Activated CD4-positive, alpha-beta T cell treated with anti-CD3 and anti-CD28 coated beads for 48 hours (primary cell): ENCODE measurements at places on chromosomes 6 and 20.

- no peak for DNase-seq
Observed at GRCh38 chr6:5562277-5562676, 301.0 kb downstream of the FARS2 start.

- no peak for DNase-seq
Observed at GRCh38 chr6:51526922-51527321, 560.5 kb downstream of the PKHD1 start.

DNA sequence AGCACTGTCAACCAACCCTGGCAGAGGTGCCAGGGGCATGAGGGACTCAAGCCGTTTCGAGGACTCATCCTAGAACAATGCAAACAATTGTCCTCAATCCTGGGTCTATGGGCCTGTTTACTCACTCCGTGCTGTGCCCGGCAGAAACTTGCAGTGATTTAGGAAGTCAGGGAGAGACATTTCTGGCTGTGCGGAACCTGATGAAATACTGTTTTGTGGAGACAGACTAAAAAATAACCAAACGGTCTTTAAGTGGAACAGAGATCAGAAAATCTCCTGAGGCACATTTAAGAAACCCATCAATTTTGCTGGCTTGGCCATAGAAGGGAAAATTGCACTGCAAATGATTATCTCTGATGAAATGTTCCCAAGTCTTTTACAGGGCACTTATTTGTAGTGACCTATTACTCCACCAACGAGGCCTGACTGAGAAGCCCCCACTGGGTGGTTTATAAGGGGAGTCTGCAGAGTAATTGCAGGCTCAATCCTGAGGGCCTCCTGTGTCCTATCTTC lies 79.8 kb upstream of the KCNK16 start:
- no peak for DNase-seq

DNA sequence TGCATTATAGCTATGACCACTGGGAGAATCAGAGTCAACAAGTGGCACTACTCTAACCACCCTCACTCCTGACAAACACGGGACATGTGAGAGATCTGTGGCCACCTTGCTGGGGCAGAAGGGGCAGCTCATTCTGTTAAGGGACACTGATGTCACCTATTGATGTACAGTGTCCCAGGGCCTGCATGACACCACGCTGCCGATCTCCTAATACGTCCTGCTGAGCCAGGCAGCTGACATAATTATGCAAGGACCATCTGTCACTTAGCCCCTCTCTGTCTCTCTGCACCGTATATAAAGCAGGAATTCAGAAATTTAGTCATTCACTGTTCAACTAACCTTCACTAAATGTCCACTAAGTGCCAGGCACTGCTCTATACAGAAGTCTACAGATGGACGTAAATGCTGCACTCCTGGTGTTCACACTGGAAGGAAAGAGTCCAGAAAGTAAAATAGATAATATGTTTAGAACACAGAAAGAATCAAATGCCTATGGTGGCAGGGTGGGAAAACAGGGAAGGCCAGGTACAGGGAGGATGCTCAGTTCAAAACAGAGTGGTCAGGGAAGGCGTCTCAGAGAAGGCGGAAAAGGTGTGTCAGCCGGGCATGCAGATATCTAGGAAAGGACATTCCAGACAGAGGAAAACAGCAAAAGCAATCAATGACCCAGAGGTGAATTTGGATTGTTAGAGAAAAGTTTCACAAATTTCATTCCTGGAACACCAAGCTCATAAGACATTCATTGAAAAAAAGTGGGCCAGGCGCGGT lies 173.8 kb downstream of the ZNF217 start:
- DNase-seq: no peak

DNA sequence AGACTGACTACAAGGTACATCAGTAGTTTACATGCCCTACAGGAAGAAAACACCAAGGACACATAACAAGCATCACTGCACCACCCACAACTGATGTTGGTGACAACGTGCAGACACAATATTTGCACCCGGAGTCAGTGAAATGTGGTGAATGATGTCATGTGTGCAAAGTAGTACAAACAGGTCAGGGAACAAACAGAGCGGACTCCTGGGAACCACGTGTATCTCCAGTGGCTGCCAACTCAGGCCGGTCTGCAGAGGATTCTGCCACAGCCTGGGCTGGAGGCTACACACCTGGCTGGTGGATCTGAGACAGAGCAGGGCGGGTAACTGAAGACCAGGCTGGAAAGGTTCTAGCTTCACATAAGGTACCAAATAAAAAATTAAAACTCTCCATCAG lies 28.2 kb upstream of the RPS6KA2 start:
- DNase-seq: no peak

GRCh38 chr6:16670617-16671051 lies 90.6 kb downstream of the ATXN1 start:
- DNase-seq: no peak

GRCh38 chr20:63124092-63124781 lies 91.7 kb downstream of the YTHDF1 start:
- DNase-seq: no peak
